ENCODE measurements at places on chromosomes 7 and 10.

GRCh38 chr10:101752241-101752640 lies 23.7 kb downstream of the FGF8 start:
- DNase-seq, result no peak

- DNase-seq, result no peak
Measured at GRCh38 chr7:68752485-68753178, 845.6 kb upstream of the AUTS2 start.

DNA sequence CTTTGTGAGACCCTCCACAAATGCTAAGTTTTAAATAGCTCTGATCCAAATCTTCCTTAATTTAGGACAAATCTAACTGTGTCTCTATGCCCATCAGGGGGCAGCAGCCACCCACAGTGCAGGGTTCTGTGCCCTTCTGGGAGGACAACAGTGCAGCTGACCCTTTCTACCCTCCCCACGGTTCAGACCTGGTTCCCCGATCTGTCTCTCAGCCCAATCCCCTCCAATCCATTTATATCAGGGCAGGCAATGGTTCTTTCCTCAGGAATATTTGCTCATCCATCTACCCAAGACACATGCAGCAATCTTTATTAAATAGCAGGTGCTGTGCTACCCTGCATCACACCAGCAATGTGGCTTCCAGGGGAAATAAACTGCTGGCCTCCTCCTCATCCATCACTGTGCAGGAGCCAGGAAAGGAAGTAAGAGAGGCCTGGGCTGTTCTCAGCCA lies 4.0 kb upstream of the RBM28 start:
- peak; percentile 55 for DNase-seq

GRCh38 chr10:91617072-91617609 lies 15.7 kb downstream of the PPP1R3C start:
- DNase-seq, result no peak

DNA sequence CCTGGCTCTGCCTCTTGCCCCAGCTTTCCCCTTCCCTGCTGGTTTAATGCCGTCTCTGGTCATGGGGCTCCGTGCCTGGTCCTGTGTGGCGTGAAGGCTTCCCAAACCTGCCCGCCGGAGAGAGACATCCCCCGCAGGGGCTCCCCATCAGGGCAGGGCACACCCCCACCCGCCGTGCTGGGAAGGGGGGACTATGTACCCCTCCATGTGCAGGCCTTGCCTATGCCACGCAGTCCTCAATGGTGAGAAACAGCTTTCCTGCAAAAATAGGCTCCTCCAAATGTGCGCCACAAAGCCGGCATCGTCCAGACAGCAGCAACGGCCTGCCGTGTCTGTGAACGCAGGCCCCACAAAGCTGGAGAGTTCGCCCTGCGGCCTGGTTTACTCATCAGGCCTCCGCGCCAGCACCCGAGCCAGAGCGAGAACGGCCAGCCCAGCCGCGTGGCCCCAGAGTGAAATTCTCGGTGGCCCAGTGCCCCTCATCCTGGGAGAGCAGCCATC lies 313.4 kb downstream of the DNAJB6 start:
- DNase-seq, result no peak

DNA sequence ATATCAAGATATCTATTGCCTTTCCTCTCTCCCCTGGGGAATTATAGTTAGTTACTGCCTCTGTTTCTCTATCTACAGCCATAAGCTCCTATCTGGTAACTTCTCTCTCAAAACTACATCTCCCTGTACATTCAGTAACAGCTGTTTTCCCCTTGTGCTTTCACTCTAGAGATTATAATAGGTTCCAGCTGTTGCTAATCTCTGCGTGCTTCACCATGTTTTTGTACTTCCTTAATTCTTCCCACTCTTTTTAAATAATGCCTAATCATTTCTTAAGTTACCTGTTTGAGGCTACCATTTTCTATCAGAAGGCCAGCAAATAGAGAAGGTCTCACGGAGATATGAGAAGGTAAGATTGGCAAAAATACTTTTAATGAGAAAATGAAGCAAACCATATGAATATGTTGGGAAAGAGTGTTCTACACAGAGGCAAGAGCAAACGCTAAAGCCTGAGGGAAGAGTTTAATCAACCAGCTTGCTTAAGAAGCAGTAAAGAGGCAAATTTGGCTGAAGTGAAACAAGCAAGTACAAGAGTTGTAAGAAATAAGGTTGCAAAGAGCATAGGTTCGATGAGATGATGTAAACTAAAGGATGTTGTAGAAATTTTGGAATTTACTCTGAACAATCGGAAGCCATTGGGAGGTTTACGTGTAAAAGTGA lies 101.9 kb upstream of the HGF start:
- DNase-seq, result no peak

- DNase-seq, result no peak
Measured at GRCh38 chr10:11724938-11725776, 17.0 kb upstream of the ECHDC3 start.

DNA sequence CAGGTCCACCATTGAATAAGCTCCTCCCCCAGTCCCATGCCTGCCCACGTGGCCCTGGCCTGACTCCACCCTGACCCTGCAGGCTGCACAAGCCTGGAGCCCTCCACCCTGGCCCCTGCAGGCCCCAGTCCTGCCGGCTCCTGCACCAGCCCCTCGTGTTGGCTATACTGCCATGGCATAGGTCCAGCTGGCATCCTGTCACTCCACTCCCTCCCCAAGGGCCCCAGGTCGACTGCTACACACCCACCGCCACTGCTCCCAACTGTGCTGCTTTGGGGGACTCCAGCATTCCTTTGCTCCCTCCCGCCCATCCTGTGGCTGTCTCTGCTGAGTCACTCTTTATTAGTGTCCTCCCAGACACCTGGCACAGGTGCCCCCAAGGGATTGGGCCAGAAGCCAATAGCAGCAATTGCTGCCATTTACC lies 32.4 kb upstream of the HSPA12A start:
- DNase-seq, result no peak

- no peak for DNase-seq
Measured at GRCh38 chr10:92470026-92470425, 103.9 kb downstream of the IDE start.

DNA sequence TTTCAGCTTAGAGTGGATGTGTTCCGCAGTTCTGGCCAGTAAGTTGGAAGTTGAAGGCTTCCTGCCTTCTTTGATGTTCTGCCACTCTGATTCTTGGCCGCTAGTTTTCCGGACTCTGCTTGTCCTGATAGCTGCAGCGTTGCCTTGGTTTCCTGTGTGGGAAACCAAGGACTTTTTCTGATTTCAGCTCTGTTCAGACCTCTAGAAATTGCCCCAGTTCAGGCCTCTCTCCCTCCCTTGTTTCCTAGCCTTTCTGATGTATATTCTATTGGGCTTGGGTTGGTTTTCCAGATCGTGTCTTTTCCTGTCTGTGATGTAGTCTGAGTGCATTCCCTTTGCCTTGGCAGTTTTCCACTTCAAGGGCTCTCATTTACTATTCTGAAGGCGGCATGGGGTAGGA lies 318.7 kb downstream of the BBS9 start:
- no peak for DNase-seq

DNA sequence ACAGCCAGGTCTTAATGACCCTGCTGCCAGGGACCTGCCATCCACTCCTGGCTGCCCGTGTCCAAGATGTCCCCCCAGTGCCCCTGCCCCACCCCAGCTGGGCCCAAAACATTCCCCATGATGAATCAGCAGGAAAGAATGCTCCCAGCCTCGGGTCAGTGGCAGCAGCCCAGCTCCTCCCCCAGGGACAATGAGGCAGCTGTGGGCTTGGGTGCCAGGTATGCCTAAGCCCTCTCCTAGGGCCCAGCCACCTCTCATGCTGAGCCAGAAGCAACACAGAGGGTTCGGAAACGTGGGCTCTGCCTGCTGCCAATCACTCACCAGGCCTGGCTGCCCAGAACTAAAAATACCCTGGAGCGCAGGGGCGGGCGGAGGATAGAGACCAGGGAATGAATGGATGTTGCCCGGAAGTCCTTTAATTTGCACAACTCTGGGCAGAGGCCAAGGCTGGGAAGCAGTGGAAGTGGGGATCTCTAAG lies 1.5 kb upstream of the LOXL4 start:
- no peak for DNase-seq

- DNase-seq, result no peak
Measured at GRCh38 chr10:124353091-124353815, 65.5 kb downstream of the OAT start.
